ENCODE measurements at places on chromosomes 4 and X. TPM values are rescaled to one million over a fixed set of nuclear protein-coding genes. Genes with fewer than 3 reads are reported as not detected.

Gene NPY1R
- total RNA-seq: 2.7 TPM

- DNase-seq: no peak
Measured at GRCh38 chrX:107135049-107135964, 16.7 kb upstream of the RBM41 start.

GRCh38 chr4:821181-821591 lies 4.7 kb downstream of the CPLX1 start:
- no peak for DNase-seq

Gene SPANXA1
- total RNA-seq: 0.09 TPM

Gene CPLX1
- 3.5 TPM for total RNA-seq

Gene ERCC6L
- 5.5 TPM for total RNA-seq

Gene TAPT1
- total RNA-seq: 26.4 TPM

GRCh38 chr4:3201718-3202702 lies 46.9 kb upstream of the MSANTD1 start:
- peak; percentile 60 for DNase-seq

- no peak for DNase-seq
Measured at GRCh38 chrX:49187028-49187394, 838 bp upstream of the PRICKLE3 start.

DNA sequence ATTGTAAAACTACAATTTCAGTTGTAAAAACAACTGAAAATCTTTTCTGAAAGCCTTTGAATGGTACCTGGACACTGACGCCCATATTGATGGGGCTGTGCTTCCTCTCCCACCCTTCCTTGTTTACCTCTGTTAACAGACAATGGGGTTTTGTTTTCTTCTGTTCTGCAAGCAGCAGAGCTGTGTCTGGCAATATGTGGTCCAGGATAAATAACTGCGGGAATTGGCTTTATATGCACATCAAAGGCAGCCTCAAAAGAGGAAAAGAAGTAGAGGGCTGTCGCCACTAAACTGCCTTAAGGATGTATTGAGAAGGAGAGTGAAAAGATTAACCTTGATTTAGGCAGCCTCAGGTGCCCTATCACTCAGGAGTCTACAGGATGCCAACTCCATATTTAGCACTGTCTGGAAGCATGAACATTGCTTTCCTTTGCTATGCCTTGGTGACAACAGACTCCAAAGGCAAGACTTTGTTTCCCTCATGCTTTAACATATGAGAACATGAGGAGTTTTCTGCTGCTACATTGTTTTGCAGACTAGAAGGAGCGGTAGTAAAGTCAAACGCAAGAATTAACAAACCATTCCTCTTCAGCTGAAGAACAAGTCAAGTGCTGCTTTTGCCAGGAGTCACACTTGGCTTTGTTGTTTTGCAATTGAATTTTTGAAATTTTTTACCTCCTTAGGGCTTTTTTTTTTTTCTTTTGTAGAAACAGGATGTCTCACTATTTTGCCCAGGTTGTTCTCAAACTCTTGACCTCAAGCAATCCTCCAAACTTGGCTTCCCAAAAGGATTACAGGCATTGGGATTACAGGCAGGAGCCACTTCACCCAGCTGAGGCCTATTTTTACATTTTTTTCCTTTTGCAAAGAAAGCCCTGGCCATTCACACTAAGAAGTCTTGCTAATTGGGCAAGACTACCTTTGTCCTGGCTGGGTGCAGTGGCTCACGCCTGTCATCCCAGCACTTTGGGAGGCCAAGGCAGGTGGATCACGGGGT lies 3.0 kb downstream of the IL21 start:
- DNase-seq: no peak

Gene MAGEC3
- not detected for total RNA-seq

Gene PAGE5
- 0.14 TPM for total RNA-seq

Gene KCNIP4
- not detected for total RNA-seq

DNA sequence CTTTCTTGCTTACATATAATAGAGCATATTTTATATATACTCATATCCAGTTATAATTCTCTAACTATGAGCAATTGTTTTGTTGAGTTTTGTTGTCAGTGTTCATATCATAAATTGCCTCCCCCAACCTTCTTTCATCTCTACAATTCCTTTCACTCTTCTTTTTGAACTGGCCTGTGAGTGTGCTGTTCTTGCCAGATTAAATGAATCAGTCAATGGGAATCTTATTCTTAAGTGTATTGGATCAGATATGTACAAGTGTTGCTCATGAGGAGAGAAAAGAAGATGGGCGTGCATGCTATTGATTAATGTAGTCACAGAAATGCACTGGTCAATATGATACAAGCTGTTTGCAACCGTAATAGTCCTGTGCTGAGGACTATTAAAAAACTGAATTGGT lies 728.1 kb upstream of the MAGEB2 start:
- DNase-seq: no peak

GRCh38 chrX:39336671-39337311 lies 535.5 kb downstream of the MID1IP1 start:
- DNase-seq: no peak

Gene BCLAF3
- total RNA-seq: 4.4 TPM

DNA sequence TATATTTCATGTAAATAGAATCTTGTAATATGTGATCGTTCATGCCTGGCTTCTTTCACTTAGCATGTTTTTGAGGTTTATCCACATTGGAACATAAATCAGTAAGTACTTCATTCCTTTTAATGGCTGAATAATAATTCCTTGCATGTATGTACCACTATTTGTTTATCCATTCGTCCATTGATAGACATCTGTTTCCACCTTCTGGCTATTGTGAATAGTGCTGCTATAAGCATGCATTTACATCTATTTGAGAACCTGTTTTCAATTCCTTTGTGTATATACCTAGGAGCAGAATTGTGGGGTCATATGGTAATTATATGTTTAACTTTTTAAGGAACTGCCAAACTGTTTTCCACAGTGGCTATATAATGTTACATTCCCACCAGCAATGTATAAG lies 356.7 kb upstream of the DIPK2B start:
- DNase-seq: no peak

DNA sequence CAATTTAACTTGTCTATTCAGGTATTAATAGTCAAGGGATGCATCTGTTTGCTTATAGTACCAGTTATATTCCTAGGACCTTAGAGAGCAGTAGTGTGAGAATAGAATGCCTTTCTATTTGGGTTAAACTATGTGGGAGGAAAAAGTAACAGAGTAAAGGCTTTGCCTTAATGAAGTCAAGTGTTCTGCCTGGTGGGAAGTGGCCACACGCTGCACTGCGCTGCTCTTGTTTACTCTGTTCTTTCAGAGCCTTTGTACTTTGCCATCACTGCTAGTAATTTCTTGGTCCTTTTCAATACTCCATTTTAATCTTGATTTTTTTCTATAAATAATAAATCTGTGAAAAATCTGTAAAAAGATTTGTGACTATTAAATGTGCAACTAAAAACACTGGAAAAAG lies 38.0 kb downstream of the YIPF6 start:
- DNase-seq: no peak

GRCh38 chr4:109075621-109076020 lies 226.8 kb downstream of the COL25A1 start:
- no peak for DNase-seq

DNA sequence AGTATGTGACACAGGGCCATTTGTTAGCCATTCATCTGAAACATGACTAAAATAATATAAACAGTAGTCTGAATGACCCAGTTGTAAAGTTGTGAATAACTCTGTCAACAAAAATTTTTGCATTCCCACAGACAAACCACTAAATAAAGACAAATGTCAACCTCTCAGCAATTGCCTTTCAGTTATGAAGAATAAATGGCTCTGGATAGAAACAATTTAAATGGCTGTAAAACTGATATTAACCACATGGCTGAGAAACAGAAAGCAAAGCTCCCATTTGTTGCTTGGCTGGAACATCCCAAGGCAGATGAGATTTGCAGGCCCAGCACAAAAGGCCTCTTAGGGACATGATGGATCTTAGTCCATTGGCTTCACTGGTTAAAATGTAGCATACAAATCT lies 296.3 kb downstream of the GALNTL6 start:
- DNase-seq: no peak
